Glomerular endothelial cell (primary cell): ENCODE measurements at places on chromosomes 1 and 21.

- DNase-seq, result no peak
Measured at GRCh38 chr1:229907884-229908638, 159.0 kb upstream of the GALNT2 start.

GRCh38 chr1:79517470-79518224, 511.1 kb upstream of the ADGRL4 start:
- DNase-seq, result no peak

GRCh38 chr1:164969253-164969652, 387.3 kb downstream of the LMX1A start:
- DNase-seq, result no peak

DNA sequence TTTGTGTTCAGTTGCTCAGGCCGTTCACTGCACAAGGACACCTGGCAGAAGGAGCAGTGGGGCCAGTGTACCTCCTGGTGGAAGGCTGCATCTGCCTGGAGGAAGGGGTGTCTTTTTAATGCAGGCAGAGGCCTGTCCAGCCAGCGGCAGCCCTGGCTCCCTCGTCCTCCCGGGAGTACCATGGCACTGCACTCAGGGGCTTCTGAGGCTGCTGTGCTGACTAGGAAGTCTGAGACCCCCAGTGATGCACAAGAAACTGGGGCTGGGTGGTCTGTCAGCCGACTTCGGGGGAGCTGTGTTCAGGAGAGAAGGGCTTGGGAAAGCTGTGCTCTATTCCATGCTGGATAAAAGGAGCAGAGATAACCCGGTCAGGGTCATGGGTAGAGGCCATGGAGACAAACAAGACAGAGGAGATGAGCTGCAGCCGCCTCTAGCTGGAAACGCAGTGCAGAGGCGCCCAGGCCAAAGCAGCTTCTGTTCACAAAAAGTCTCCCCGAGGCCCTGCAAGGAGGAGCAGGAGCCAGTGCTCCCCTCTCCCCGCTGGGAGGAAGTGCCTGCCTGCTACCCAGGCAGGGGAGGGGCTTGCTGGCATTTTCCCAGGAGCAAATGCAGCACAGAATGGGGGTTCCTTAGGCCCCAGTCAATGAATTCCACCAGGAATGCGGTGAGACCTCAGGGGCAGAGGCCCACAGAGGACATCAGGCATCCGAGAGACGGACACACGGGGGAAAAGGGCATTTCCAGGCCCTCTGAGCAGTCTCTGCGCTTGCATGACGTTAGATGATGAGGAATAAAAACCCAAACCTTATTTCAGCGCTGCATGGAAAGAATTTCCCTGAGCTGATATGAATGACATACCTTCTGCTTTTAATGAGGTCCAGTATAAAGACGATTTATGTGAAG, 17.2 kb upstream of the C2CD2 start:
- DNase-seq, result no peak

DNA sequence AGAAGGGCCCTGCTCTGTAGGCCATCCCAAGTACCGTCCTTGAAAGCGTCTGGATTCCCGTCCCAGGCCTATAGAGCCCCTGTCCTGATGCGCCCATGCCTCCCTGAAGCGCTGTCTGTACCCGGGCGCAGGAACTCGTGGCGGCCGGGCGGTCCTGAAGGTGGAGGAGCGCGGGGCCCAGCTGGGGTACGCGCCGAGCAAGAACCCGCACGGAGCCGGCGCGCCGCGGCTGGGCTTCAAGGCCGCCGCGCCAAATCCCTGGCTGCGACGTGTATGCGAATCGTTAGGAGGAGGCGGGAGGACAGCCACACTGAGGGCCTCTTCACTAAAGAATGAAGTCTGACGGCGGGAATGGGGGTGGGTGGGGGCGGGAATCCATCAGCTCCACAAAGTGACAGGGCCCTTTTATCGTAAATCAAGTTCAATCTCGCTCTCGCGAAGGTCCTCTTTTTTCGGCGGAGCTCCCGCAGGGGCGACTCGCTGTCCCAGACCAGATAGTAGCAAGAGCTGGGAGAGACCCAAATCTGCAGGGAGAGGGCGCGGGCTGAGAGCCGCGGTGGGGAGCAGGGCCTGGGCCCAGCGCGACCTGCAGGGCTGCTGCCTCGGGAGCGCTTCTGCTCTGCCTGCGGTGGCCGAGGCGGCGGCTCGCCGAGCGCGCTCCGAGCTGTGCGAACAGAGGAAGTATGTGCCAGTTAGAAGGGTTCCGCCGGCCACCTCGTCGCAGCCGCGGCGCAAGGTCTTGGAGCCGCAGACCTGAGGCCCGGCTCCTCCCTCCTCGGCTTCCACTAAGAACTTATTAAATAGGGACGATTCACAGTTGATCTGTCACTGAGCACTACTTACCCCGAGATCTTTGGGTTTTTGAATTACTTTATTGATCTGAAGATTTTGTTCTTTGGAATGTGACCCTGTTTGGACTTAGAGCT, 10.4 kb downstream of the BARHL2 start:
- no peak for DNase-seq

GRCh38 chr1:50417946-50418599, 5.2 kb downstream of the DMRTA2 start:
- no peak for DNase-seq

DNA sequence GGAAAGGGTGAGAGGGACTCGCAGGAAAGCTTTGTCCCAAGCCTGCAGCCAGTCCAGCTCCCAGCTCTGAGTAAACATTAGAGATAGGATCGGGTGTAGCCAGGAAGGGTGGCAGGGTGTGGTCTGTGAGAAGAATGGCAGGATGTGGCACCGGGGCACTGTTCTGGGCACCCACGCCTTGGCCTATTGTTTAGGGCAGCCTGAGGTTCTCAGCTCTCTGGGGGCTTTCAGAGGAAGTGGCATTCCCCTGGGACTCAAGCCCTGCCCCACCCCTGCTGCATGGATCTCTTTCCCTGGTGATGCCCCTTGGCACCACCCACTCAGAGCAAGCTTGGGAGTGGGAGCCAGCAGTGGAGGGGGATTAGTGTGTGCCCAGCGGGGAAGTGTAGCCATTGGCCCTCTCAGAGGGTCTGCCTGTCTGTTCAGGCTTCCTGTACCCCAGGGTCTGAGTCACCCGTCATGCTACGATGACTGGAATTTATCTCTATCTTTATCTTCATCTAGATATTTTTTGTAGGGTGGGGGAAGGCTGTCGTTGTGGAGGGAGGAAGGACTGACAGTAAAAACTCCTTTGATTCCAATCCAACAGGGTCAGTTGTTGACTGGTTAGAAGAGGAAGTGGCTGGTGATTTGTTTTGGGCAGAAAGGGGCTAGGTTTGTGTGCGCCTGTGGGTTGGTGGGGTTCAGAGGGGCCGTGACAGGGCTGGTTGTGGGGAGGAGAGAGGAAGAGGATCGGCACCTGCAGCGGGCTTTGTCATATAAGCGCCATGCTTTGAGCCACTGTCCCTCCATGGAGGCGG, 31.6 kb downstream of the SOX13 start:
- DNase-seq, result no peak

GRCh38 chr1:30183895-30184294, 539.5 kb downstream of the MATN1 start:
- no peak for DNase-seq

- no peak for DNase-seq
Measured at GRCh38 chr1:203037509-203038190, 11.4 kb downstream of the PPFIA4 start.

DNA sequence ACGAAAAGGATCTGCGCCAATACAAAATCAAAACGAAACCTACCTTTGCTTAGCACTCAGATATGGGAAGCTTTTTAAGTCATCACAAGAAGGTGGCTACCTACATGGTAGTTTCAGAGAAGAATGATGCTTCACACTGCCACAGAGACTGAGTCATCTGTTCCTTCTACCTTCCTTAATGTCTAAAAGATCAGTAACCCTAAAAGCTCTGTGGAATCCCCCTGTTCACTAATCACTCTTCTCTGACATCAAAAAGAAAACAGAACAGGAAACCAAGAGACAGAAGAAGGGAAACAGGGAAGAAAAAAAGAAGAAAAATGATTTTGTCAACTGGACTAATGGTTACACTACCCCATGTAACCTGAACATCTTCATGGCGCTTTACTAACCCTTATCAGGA, 177.2 kb downstream of the SMYD3 start:
- no peak for DNase-seq

- no peak for DNase-seq
Measured at GRCh38 chr1:54310439-54311328, 95.5 kb downstream of the SSBP3 start.

DNA sequence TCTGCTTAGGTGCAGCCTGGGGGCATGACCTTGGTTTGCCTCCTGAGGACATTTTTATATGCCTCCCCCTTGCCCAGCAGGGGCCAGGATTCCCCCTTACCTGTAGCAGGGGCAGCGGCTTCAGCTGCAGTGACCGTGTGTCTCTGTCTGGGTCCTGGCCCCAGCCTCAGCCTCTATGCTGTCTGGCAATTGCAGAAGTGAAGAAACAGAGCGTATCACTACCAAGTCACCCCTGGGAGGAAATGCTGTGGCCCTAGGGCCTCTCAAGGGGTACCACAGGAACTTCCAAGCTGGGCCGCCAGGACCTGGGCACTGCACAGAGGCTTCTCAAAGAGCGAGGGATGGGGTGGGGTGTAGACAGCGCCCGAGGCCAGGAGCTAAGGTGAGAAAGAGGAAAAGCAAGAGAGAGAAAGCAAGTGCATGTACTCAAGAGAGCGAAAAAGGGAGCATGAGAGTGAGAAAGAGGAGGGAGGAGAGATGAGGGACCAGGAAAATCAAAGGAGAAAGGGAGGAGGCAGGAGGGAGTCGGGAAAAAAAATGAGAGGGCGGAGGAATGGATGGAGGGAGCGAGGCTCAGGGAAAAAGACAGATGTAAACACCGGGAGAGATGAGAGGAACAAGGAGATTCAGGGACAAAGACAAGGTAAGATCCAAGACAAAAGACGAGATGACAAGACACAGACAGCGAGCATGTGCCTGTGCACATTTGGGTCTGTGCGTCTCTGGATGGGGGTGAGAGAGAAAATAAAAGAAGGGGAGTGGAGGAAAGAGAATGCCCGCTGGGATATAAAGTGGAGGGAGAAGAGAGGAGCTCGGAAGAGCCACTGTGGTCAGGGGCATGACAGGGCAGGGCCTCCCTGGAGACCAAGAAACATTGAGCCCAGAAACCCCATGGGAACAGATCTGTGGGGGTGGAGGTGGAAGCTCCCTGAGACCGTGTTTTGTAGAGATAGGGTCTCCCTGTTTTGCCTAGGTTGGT, at the start of gene PTAFR:
TSS of gene PTAFR (minus strand) at position 199 of the 979 bp plus-strand sequence. CDS start 25,669 bp downstream, outside the sequence.
- no peak for DNase-seq
